Activated naive CD4-positive, alpha-beta T cell (primary cell): ENCODE measurements at places on chromosomes 7 and 10.
A peak's percentile ranks its signal among the peaks of the same experiment; 100 is the strongest.

DNA sequence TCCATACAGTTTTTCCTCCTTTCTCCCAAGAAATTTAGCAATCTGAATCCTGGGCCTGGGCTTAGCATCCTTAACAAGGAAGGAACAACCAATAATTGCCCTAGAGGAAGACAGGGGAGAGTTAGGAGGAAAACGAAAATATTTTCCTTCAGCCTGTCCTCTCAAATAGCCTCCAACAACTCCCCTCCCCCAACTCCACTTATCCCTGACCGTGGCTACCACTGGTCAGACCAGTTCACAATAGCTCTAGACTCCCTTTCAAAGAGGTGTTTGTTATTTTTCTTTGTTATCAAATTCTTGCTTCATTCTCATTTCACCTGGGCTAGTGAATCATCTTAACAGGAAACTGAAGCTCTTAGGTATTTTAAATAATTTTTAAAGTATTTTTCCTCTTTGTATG is 114.1 kb downstream of the CPED1 start:
- DNase-seq: no peak

DNA sequence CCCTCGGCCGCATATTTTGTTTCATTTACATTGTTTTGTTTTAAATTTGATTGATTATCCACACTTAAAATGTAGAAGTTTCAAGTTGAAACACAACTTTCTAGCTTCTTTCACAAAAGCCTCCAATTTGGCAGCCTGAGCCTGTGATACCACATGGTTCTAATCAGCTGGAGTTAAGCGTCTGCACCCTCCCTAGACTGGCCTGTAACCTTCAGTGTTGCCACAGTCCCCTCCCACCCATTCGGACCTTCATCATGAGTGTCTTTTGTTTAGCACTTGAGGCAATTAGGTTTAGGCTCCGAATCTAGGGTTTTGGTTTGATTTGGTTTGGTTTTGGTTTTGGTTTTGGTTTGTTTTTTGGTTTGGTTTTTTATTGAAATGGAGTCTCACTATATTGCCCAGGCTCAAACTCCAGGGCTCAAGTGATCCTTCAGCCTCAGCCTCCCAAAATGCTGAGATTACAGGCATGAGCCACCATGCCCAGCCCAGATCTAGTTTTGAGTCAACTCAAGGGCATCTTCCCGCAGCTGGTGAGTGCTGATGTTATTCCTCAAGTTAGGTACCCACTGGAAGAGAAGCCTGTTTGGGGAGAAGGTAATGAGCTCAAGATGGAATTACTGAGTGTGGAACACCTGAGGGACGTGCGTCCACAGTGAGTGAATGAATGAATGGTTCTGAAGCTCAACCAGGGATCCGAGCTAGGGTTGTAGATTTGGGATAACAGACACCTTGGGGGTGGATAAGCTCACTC is 201.4 kb downstream of the HECW1 start:
- no peak for DNase-seq

GRCh38 chr7:99326408-99326782 is 697 bp downstream of the ARPC1A start:
- DNase-seq: no peak

- DNase-seq: no peak
Measured at GRCh38 chr7:47677664-47678063, 95.8 kb upstream of the TNS3 start.

DNA sequence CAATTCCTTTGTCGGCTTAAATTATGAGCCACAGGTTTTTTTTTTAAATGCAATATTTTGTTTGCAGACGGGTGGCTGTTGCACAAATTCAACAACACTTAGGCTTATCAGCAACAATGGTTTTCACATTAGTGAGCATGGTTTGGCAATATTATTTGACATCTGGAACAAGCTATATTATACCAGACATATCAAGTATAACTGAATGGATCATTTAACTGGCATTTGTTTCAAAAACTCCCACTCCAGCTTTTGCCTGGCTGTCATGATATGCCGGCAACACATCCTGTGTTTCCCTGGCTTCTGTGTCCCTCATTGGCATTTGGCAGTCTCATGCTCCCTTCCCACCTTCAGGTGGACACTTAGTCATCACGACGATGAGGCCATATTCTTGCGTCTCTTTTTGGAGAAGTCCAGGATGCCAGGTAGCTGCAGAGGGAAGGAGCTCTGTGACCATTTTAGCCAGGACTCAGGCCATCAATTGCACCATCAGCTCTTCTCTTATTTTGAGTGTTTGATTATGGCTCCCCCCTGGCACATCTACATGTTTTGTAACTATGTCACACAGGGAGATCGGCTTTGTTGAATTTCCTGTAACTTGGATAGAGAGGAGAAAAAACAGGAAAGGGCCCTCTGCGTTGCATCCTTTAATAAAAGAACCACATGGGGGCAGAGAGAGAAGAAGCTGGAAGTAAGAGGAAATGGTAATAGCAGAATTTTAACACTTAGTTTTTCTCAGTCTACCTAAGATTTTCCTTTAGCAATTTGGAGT is 413.9 kb downstream of the LRMDA start:
- no peak for DNase-seq

- no peak for DNase-seq
Measured at GRCh38 chr10:120495226-120496009, 38.4 kb downstream of the PLPP4 start.

- DNase-seq: no peak
Measured at GRCh38 chr10:92354587-92354986, 63.6 kb downstream of the MARCHF5 start.

GRCh38 chr10:59047180-59047579 is 129.3 kb upstream of the PHYHIPL start:
- no peak for DNase-seq

DNA sequence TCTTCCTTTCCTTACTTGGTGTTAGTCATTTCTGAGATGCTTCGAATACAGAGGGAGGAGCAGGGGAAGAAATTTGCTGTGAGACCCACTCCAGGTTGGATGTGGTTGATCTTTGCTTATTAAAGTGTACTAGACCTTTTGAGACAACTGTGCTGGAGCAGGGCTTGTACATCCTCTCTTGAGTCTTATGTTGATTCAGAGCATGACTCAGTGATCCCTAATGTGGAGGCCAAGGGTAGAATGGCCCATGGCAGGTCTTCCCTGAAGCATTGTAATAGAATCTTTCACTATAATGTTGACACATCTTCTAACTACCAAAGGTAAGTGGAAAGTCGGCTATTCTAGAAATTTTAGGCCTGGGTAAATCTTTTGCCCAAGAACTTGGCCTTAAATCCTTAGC is 17.0 kb upstream of the SFR1 start:
- DNase-seq: no peak

DNA sequence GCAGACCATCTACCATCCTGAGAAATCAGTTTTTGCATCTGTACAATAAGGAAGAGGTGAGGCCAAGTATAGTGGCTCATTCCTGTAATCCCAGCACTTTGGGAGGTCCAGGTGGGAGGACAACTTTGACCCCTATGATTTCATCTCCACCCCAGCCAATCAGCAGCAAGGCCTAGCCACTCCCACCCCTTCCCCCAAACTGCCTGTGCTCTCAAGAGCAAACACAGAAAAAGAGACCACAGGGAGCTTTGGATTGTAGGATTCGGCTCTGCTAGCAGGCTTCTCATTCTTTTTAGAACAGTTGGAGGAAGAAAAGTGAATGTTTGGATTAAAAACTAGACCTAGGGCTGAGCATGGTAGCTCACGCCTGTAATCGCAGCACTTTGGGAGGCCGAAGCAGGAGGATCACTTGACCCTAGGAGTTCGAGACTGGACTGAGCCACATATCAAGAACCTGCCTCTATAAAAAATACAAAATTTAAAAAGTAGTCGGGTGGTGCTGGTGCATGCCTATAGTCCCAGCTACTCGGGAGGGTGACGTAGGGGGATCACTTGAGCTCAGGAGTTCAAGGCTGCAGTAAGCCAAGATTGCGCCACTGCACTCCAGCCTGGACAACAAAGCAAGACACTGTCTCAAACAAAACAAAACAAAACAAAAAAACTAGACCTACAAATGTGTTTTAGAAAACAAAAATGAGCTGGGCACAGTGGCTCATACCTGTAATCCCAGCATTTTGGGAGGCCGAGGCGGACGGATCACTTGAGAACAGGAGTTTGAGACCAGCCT is 25.1 kb upstream of the PROSER2 start:
- no peak for DNase-seq

- DNase-seq: peak; percentile 28
Measured at GRCh38 chr7:140326116-140326928, 72.0 kb downstream of the SLC37A3 start.

- DNase-seq: no peak
Measured at GRCh38 chr7:66927348-66927948, 6.4 kb downstream of the TMEM248 start.

DNA sequence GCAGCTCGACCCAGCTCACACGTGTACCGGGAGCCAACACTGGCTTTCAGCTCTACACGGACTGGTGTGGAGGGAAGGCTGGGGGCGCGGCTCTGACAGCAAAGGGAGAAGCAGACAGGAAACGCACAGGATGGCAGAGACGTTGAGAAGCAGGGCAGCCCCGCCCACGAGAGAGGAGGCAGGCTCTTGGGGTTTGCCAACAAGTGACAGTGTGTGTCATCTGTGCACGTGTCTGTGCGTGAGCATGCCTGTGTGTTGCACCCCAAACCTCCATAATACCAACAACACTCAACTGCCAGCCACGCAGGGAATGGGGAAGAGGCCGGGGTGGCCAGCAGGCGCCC is 64.4 kb upstream of the PDGFA start:
- DNase-seq: peak; percentile 50

GRCh38 chr10:108545921-108546320 is 1377.4 kb downstream of the XPNPEP1 start:
- DNase-seq: no peak

DNA sequence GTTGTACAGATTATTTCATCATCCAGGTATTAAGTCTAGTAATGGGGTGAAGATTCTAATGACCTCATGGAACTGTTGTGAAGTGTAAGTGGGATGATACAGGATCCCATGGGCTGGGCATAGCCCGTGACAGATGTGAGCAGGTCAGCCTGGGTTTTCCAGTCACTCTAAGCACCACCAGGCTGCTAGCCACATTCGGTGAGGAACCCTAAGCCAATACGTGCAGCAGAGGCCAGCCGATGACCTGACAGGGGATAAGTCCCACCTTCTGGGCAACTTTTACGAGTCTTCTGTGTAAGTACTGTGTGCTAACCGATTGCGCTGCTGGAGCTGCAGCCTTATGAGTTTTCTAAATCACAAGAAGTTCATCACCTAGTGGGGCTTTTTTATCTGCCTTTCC is 7.3 kb downstream of the ZNF503 start:
- DNase-seq: no peak

GRCh38 chr7:81029511-81029910 is 110.7 kb upstream of the SEMA3C start:
- DNase-seq: no peak

DNA sequence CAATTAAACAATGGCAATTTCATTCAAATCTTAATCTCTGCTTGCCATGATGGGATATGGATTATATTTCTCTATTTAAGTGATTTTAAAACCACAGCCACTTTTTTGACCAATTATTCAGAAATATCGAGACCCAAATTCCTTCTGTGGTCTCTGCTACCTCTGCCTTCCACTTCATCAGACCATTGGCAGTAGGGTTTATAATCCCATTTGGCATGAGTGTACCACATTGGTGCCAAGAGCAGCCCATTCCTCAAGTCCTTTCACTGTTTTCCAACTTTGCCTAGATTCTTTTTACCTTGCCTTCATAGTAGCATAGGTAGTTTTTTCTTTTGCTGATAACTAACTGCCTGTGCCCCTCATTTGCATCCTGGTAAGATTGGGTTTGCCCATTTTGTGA is 319.9 kb downstream of the ARL4A start:
- no peak for DNase-seq
